ENCODE measurements at places on chromosomes 2 and 18.

GRCh38 chr2:171741189-171741588 lies 53.9 kb downstream of the DYNC1I2 start:
- DNase-seq, result no peak

DNA sequence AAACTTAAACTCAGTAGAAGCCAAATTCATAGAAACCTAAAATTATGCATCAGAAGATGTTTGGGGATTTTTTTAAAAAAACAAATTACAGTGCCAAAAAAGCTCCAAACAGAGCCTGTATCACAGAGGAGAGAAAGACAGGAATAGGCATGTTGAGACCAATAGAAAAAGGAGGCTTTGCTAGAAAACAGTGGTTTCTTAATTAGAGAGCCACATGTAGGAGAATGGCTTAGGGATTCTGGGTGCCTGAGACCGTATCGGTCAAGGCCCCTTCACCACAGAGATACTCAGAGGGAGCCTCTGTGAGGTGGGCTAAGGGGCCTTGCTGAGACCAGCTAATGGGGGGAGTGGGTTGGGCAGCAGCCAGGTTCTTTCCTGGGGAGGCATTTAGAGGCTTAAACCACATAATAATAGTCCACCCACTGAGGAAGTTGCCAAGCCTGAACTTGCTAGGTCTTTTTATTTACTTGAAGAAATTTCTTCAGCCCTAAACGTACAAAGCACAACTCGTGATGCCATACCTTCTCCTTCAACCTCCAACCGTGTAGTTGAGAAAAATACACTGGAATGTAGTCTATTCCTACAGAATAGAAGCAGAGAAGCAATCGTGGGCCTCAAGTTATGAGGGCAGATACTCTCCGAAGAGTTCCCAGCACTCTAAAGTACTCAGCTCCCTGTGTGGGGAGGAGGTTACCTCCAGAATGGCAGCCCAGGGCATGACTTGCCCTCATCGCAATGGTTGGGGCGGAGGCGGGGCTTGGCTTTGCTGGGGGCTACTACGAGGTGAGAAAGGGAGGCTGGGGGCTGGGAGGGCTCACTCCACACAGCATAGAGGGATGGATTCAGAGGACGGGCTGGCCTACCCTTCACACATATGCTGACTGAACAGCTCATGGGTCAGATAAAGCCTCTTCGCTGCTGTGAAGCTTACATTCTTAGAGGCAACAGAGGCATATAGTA lies 237.9 kb downstream of the TPGS2 start:
- no peak for DNase-seq

GRCh38 chr2:160322320-160322719 lies 122.2 kb upstream of the ITGB6 start:
- DNase-seq, result no peak

GRCh38 chr18:10100941-10101701 lies 187.3 kb downstream of the VAPA start:
- no peak for DNase-seq

GRCh38 chr18:8469544-8470130 lies 139.6 kb upstream of the RAB12 start:
- no peak for DNase-seq

GRCh38 chr2:129080715-129081476 lies 762.2 kb upstream of the HS6ST1 start:
- DNase-seq, result no peak

- DNase-seq, result no peak
These were observed 406.2 kb upstream of the CWC22 start for GRCh38 chr2:180413336-180413735.

GRCh38 chr2:144701259-144701658 lies 181.3 kb upstream of the ZEB2 start:
- no peak for DNase-seq

DNA sequence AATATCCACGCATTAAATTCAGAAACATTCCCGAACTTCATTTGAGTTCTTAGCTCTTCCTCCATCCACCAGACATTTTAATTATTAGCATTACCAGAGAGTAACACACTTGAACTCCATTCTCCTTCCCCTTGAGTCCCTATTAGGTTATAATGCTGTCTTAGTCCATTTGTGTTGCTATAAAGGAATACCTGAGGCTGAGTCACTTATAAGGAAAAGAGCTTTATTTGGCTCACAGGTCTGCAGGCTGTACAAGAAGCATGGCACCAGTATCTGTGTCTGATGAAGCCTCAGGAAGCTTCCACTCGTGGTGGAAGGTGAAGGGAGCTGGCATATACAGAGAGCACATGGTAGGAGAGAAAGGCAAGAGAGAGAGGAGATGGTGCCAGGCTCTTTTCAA lies 25.4 kb downstream of the TBC1D8 start:
- DNase-seq, result no peak

DNA sequence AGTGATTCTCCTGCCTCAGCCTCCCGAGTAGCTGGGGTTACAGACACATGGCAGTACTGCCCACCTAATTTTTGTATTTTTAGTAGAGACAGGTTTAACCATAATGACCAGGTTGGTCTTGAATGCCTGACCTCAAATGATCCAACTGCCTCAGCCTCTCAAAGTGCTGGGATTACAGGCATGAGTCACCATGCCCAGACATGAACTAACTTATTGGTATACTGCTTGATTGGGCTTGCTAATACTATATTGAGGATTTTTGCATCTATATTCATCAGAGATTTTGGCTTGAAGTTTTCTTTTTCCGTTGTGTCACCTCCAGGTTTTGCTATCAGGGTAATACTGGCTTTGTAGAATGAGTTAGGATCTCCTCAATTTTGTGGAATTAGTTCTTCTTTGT lies 706.1 kb upstream of the HS6ST1 start:
- DNase-seq, result no peak

DNA sequence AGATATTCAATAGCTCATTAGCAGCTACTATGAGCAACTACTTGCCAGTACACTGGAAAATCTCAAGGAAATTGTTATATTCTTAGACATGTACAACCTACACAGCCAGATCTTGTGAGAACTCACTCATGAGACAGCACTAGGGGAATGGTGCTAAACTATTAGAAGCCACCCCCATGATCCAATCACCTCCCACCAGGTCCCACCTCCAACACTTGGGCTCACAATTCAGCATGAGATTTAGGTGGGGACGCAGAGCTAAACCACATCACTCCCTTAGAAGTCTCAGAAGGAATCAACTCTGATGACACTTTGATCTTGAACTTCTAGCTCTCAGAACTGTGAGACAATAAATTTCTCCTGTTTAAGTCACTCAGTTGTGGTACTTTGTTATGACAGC lies 418.3 kb upstream of the SPHKAP start:
- DNase-seq, result no peak

DNA sequence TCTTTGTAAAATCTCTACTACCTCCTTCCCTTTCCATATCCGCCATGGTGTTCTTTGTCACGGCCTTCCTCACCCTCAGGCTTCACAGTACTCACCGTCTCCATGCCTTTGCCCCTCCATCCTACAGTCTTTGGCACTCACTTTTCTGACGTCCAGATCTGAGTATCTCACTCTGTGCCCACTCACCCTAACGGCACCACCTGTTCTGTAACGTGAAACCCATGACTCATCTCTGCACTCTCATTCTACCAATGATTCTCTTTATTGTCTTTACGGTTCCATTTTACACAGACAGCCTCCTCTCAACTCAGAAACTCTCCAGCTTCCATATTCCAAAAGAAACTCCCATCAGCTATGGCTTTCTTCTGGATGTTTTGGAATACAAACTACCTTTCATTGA lies 56.7 kb downstream of the NETO1 start:
- DNase-seq, result peak; percentile 16

DNA sequence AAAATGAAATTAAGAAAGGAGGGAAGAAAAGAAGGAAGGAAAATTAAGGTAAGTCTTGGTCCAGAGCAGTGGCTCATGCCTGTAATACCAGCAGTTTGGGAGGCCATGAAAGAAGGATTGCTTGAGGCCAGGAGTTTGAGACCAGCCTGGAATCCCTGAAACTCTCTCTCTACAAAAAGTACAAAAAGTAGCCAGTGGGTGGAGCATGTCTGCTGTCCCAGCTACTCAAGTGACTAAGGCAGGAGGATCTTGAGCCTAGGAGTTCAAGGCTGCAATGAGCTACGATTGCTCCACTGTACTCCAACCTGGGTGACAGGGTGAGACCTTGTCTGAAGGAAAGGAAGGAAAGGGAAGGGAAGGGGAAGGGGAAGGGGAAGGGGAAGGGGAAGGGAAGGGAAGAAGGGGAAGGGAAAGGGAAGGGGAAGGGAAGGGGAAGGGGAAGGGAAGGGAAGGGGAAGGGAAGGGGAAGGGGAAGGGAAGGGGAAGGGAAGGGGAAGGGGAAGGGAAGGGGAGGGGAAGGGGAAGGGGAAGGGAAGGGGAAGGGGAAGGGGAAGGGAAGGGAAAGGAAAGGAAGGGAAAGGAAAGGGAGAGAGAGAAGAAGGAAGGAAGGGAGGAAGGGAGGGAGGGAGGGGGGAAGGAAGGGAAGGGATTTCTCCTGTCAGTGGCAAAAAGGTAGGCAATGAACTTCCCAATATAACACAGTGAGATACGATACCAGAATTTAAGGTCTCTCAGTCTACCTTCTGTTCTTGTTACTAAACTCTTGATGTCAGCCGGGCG lies 412.8 kb downstream of the CMPK2 start:
- DNase-seq, result no peak

GRCh38 chr18:55876254-55876653 lies 288.3 kb upstream of the TCF4 start:
- no peak for DNase-seq

Data from NCI-H1436 (cell line).